ENCODE measurements at places on chromosomes 7 and 10.

DNA sequence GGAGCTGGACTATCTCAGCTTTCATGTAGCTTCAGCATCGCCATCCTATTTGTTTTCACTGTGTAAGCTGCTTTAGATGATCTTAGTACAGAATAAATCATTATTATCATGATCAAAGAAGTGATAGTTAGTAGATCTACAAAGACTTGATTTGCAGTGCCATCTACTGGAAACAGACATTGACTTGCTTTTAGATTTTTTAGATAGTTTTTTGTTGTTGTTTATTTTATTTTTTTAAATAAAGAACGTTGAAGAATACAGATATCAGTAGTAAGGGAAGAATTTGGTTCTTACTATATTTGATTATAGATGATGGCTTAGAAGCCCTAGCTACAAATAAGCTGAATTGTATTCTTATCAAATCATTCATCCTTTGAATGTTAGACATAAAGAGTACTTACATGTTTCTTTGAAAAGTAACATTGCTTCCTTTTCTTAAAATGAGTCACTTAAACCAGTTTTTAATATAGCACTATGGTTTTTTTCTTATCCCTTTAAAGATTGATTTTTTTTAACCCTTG lies 6.3 kb upstream of the SFMBT2 start:
- no peak for DNase-seq

DNA sequence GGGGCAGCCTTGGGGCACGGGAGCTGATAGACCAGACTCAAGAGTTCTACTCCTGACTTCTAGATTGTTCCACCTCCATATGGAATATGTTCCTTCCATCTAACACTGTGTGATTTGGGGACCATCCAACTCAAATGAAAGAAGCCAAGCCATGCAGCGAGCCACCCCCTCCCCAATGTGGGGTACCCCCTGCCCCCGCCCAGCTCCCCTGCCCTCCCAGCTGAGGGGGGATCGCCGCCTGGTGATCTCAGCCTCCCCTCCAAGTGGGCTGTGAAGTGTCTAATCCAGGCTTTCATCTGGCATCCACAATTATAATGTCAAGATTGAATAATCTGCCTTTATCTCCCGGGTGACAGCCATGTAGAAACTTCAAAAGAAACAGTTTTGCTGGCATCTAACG lies 246.1 kb downstream of the RPS24 start:
- DNase-seq: no peak

GRCh38 chr10:62159351-62159750 lies 109.3 kb downstream of the RTKN2 start:
- no peak for DNase-seq

DNA sequence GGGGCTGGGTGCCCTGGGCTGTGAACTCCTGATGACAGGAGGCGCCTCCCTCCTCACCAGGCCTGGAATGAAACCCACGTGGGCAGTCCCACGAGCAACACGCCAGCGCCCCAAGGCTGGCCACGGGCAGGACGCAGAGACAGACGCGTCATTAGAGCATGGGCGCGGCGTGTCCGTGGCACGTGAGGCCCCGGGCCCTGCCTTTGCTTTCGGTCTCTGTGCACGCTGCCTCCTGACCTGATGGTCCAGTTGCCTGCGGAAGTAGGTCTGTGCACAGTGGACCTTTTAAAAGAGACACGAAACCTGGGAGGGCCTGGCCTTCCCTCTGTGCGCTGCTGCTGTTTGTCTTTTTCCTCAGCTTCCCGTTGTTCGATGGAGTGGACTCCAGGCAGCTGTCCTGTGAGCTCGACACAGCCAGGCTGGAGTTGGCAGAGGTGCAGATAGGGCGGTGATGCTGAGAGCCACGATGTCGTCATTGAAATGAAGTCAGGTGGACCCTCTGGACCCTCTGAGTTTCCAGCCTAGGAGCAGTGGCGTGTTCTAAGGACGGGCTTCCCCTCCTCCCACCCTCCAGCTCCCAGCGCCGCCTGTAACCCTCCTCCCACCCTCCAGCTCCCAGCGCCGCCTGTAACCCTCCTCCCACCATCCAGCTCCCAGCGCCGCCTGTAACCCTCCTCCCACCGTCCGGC lies 40.1 kb upstream of the CFAP46 start:
- no peak for DNase-seq

- no peak for DNase-seq
Measured at GRCh38 chr10:6044751-6045313, 17.3 kb downstream of the IL2RA start.

GRCh38 chr10:88076027-88076880 lies 212.8 kb downstream of the PTEN start:
- no peak for DNase-seq

- DNase-seq: no peak
Measured at GRCh38 chr7:91543646-91544045, 279.4 kb downstream of the FZD1 start.

Data from stimulated activated CD8-positive, alpha-beta memory T cell treated with anti-CD3 and anti-CD28 coated beads, Interleukin-12 subunit alpha, Interleukin-12 subunit beta, amount 100 ng/mL, for 4 hours (primary cell).